Placental pericyte (primary cell): ENCODE measurements at places on chromosomes 13 and 19. TPM values are rescaled to one million over a fixed set of nuclear protein-coding genes. Genes with fewer than 3 reads are reported as not detected.

The MARCHF2 gene
- total RNA-seq = 56.0 and 65.9 TPM in 2 replicates

The CATSPERD gene
- total RNA-seq = not detected in 2 replicates

The SYMPK gene
- total RNA-seq = 46.2 and 50.8 TPM in 2 replicates

The RXFP2 gene
- 0.14 TPM in 1 of 2 replicates, not detected in the other for total RNA-seq

The CCDC169 gene
- 1.3 and 3.3 TPM in 2 replicates for total RNA-seq

The LIM2 gene
- total RNA-seq = not detected in 2 replicates

The PTGIR gene
- total RNA-seq = 6.7 and 10.1 TPM in 2 replicates

The PCP2 gene
- total RNA-seq = not detected in 2 replicates

The VSTM2B gene
- not detected in 2 replicates for total RNA-seq

The SKA3 gene
- total RNA-seq = 10.5 and 22.3 TPM in 2 replicates

The CYP2A7 gene
- total RNA-seq = not detected in 2 replicates

The ATP4A gene
- not detected in 2 replicates for total RNA-seq

The IGFL2 gene
- 0.29 TPM in 1 of 2 replicates, not detected in the other for total RNA-seq

The CACNA1A gene
- 0.22 and 3.6 TPM in 2 replicates for total RNA-seq

The SYT5 gene
- total RNA-seq = under 0.01 TPM in 1 of 2 replicates, not detected in the other

The OR7C1 gene
- not detected in 2 replicates for total RNA-seq

The PDS5B gene
- 16.0 and 36.8 TPM in 2 replicates for total RNA-seq

The ZNF416 gene
- 6.3 and 8.6 TPM in 2 replicates for total RNA-seq

The APOC1 gene
- total RNA-seq = 0.57 and 4.4 TPM in 2 replicates

The KLF1 gene
- not detected in 2 replicates for total RNA-seq

The ZNF534 gene
- total RNA-seq = 0.44 and 0.57 TPM in 2 replicates

The TM9SF2 gene
- 135 and 174 TPM in 2 replicates for total RNA-seq

The GPR18 gene
- not detected in 2 replicates for total RNA-seq

The IGLON5 gene
- total RNA-seq = not detected in 2 replicates

The TMEM221 gene
- total RNA-seq = not detected in 2 replicates

The PLA2G4C gene
- total RNA-seq = 6.7 and 45.3 TPM in 2 replicates

The CCNA1 gene
- total RNA-seq = 0.43 and 1.1 TPM in 2 replicates

The OR4F17 gene
- not detected in 2 replicates for total RNA-seq

The ADGRE3 gene
- 0.14 TPM in 1 of 2 replicates, not detected in the other for total RNA-seq

The ENOX1 gene
- total RNA-seq = 0.57 and 5.0 TPM in 2 replicates
